ENCODE measurements at places on chromosomes 7 and 10.
A peak's percentile ranks its signal among the peaks of the same experiment; 100 is the strongest.

- no peak for DNase-seq
Observed at GRCh38 chr7:116258734-116259133, 48.4 kb downstream of the TES start.

- DNase-seq: no peak
Observed at GRCh38 chr10:96292971-96293920, 11.0 kb upstream of the DNTT start.

GRCh38 chr10:35643151-35644049 is 1.3 kb upstream of the FZD8 start:
- peak; percentile 38 for DNase-seq

DNA sequence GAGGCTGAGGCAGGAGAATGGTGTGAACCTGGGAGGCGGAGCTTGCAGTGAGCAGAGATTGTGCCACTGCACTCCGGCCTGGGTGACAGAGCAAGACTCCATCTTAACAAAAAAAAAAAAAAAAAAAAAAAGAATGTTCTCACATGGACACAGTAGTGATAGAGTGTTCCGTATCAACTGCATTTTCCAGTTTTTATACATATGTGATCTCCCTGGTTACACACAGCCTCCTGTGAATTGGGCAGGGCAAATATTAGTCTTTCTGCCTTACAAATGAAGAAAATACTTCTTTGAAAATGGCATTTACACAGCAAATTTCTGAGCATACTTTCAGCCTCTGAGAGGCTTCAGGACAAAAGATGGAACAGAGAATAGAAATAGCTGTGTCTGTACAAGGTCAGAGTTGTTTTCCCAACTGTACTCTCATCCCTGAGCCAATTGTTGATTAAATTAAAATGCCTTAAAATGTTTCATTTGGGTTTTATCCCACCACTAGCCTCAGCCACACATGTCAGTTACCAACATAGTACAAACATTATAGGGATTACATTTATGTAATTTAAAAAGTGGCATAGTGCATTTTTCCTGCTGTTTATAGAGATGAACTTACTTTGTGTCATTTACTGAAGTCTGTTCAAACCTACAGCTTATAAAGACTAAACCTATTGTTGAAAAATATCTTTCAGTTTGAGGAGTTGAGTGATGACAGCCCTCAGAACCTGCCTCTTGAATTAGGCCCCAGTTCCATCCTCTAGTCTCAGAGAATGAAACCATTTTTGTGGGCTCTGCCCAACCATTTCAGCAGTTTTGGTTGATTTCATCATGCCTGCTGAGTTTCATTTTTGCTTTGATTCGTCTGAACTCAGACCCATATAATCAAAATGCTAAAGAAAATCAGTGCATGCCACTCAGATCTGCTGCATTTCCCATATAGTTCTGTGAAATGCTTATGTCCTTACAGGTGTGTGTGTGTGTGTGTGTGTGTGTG is 609.4 kb upstream of the C7orf33 start:
- DNase-seq: no peak

GRCh38 chr7:142308918-142309317 is 51.1 kb upstream of the PRSS58 start:
- DNase-seq: no peak

GRCh38 chr7:84022684-84023308 is 171.8 kb downstream of the SEMA3A start:
- DNase-seq: peak; percentile 86

GRCh38 chr10:97511711-97512440 is 13.2 kb downstream of the UBTD1 start:
- DNase-seq: no peak

GRCh38 chr7:17299483-17299991 is 1.1 kb downstream of the AHR start:
- no peak for DNase-seq

Data from DMS 273 treated with DMSO at 0.1 percent for 48 hours (cell line).